ENCODE measurements at places on chromosomes 5 and 9. TPM values are rescaled to one million over a fixed set of nuclear protein-coding genes. Genes with fewer than 3 reads are reported as not detected.

DNA sequence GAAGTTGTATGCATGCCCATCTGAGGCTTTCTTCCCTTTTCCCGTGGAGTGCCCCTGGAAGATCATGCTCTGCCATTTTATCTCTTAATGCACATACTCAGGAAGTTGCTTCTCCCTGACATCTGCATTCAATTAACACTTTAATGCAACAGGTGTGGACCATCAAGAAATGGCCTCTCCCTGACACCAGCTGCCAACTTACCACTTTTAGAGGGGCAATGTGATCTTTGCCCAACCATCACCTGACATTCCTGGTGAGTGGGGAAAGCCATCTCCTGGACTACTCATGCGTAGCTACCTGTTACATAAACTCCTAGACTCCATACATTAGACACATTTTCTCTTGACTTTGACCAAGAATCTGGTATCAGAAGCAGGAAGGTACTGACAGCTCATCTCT lies 1450.4 kb upstream of the CDH9 start:
- no peak for DNase-seq

The NEURL1B gene
- 24.8 TPM for total RNA-seq

- DNase-seq, result no peak
Observed at GRCh38 chr9:116717150-116717549, 30.0 kb downstream of the TRIM32 start.

- DNase-seq, result no peak
Observed at GRCh38 chr5:73921741-73922140, 295.7 kb downstream of the ARHGEF28 start.

- DNase-seq, result no peak
Observed at GRCh38 chr9:119775410-119775809, 406.2 kb upstream of the BRINP1 start.

DNA sequence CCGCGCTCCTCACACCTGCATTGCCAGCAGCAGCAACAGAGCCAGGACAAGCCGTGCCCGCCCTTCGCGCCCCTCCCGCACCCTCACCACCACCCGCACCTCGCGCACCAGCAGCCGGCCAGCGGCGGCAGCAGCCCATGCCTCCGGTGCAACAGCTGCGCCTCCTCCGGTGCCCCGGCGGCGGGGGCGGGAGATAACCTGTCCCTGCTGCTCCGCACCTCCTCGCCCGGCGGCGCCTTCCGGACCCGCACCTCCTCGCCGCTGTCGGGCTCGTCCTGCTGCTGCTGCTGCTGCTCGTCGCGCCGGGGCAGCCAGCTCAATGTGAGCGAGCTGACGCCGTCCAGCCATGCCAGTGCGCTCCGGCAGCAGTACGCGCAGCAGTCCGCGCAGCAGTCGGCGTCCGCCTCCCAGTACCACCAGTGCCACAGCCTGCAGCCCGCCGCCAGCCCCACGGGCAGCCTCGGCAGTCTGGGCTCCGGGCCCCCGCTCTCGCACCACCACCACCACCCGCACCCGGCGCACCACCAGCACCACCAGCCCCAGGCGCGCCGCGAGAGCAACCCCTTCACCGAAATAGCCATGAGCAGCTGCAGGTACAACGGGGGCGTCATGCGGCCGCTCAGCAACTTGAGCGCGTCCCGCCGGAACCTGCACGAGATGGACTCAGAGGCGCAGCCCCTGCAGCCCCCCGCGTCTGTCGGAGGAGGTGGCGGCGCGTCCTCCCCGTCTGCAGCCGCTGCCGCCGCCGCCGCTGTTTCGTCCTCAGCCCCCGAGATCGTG lies 517 bp downstream of the KCNN2 start:
- peak; percentile 43 for DNase-seq
